Progenitor cell of endocrine pancreas (in vitro differentiated cells): ENCODE measurements at places on chromosomes 4 and X. TPM values are rescaled to one million over a fixed set of nuclear protein-coding genes. Genes with fewer than 3 reads are reported as not detected.

Gene TBX22
- total RNA-seq: 0.27 and 0.46 TPM in 2 replicates

Gene PSAPL1
- total RNA-seq: 0.14 and 0.38 TPM in 2 replicates

GRCh38 chr4:81245218-81246009 is 30.4 kb upstream of the PRKG2 start:
- no peaks in the 10 kb centered on the region for H3K36me3 ChIP-seq
- DNase-seq: no peak
- H3K27ac ChIP-seq: no peak overlapping the region
- no peaks in the 10 kb centered on the region for H3K27me3 ChIP-seq
- peaks cover 2% of the 10 kb centered on the region for H3K4me1 ChIP-seq

GRCh38 chrX:2488621-2489285 is 12.0 kb downstream of the DHRSX start:
- no peaks in the 10 kb centered on the region for H3K27me3 ChIP-seq
- no peak overlapping the region for H3K27ac ChIP-seq
- H3K4me1 ChIP-seq: peaks cover 16% of the 10 kb centered on the region
- H3K36me3 ChIP-seq: peaks cover 40% of the 10 kb centered on the region

DNA sequence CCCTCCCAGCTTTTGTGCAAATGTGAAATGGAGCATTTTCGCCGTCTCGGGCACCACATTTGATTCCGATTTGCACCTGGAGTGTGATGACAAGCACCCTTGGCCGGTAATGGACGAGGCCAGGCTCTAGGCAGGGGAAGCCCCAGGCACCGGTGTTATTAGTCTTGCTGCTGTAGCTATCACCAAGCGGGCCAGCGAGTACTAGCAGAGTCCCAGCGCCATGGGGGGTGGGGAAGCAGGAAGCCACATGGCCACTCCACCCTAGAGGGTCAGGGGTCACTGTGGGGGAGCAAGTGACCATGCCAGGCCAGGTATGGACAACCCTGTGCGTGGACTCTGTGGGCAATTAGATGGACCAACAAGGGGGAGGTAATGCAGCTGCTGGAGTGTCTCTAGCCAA is 88.8 kb downstream of the CPZ start:
- DNase-seq: no peak
- H3K4me3 ChIP-seq: no peak overlapping the region
- peaks cover 67% of the 10 kb centered on the region for H3K27me3 ChIP-seq
- no peaks in the 10 kb centered on the region for H3K36me3 ChIP-seq
- H3K4me1 ChIP-seq: no peaks in the 10 kb centered on the region

DNA sequence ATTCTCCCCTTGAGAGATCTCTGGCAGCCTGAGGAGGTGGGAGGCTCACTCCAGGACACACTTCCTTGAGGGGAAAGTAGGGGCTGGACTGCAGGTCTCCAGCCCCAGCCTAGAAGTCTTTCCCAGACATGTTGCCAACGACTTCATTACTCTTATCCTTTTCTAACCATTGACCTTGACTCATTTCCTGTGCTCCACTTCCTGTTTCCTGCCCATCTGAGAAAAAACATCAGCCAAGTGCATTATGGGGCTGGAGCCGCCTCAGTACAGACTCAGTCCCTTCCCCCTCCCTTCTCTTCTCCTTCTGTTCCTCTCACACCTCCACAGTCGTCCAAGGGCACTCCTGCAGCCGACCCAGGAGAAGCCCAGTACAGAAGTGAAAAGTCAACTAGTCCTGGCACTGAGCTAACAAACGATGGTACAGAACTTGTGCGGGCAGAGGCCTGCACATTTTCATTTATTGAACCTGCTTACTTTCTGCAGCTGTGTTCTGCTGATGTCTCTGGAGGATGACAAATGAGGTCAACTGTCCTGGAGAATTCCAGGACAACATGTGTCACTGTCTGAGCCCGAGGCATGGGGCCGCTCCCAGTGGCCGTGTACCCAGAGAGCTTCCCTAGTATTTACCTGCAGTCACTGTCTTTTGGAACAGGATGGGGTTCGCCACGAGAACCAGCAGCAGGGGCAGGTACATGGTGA is 20.1 kb downstream of the GPR143 start:
- H3K36me3 ChIP-seq: peaks cover 5% of the 10 kb centered on the region
- peaks cover 4% of the 10 kb centered on the region for H3K4me1 ChIP-seq
- no peak for DNase-seq
- no peak overlapping the region for H3K4me3 ChIP-seq

- H3K27ac ChIP-seq: peak overlapping the region; percentile 74
- no peaks in the 10 kb centered on the region for H3K36me3 ChIP-seq
- H3K4me3 ChIP-seq: peak overlapping the region; percentile 75
Measured at GRCh38 chrX:17859609-17860178, 1.4 kb downstream of the RAI2 start.

- H3K4me3 ChIP-seq: no peak overlapping the region
- no peaks in the 10 kb centered on the region for H3K27me3 ChIP-seq
Measured at GRCh38 chr4:93072292-93072691, 756.3 kb upstream of the ATOH1 start.

DNA sequence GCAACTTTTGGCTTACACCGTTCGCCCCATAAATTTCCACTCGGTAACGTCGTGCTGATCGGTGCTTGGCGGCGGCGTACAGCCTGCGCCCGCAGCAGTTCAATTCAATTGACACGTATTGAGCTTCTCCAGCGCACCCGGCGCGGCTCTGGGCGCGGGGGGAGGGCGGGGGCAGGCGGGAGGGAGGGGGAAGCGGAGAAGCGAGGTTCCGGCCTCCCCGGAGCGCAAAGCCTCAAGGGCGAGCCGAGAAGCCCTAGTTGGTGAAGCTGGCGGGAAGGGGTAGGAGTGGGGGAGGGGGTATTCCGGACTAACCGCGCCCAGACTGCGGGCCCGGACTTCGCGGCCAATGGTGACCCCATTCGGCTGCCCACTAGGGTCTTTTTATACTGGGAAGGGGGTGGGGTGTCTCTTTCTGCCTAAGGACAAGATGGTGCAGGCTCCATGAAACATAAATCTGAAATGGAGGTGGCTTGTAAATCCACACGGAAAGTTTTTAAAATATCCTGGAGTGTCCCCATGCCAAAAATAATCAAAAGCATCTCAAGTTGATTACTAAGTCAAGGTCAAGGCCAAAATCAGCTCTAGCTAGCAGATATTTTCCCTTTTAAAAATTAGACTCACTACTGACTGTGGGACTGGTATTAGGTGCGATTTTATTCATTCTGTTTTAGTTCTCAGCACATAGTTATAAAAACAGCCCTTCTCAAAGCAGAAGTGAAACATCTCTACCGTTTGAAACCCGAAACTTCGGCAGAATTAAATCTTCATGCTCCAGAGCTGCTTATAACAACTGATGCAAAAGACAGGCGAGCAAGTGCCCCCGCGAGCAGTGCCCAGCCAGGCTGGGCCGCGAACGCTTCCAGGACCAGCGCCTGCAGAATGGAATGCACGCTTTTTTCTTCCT is 1.5 kb upstream of the BCOR start:
- no peaks in the 10 kb centered on the region for H3K36me3 ChIP-seq
- peaks cover 26% of the 10 kb centered on the region for H3K27me3 ChIP-seq
- no peak for DNase-seq
- peak overlapping the region; percentile 49 for H3K27ac ChIP-seq

- no peaks in the 10 kb centered on the region for H3K4me1 ChIP-seq
- H3K27ac ChIP-seq: no peak overlapping the region
- no peak for DNase-seq
- no peaks in the 10 kb centered on the region for H3K27me3 ChIP-seq
- H3K4me3 ChIP-seq: no peak overlapping the region
Measured at GRCh38 chrX:70656304-70656703, 211.7 kb downstream of the DLG3 start.
